ENCODE measurements at places on chromosomes 7 and 10.

GRCh38 chr7:135245226-135246190 lies 11.9 kb downstream of the STRA8 start:
- no peak for DNase-seq

GRCh38 chr7:17770710-17771375 lies 169.5 kb downstream of the SNX13 start:
- DNase-seq = no peak

- no peak for DNase-seq
Measured at GRCh38 chr10:12729885-12730284, 271.6 kb downstream of the CCDC3 start.

- no peak for DNase-seq
Measured at GRCh38 chr7:27889800-27890199, 149.8 kb downstream of the TAX1BP1 start.

- DNase-seq = no peak
Measured at GRCh38 chr7:137032436-137032835, 164.0 kb downstream of the CHRM2 start.

GRCh38 chr7:121303422-121304101 lies 25.2 kb upstream of the WNT16 start:
- no peak for DNase-seq

All from activated CD4-positive, alpha-beta T cell treated with anti-CD3 and anti-CD28 coated beads for 1 hour (primary cell).